ENCODE measurements at places on chromosomes 6 and 20.

DNA sequence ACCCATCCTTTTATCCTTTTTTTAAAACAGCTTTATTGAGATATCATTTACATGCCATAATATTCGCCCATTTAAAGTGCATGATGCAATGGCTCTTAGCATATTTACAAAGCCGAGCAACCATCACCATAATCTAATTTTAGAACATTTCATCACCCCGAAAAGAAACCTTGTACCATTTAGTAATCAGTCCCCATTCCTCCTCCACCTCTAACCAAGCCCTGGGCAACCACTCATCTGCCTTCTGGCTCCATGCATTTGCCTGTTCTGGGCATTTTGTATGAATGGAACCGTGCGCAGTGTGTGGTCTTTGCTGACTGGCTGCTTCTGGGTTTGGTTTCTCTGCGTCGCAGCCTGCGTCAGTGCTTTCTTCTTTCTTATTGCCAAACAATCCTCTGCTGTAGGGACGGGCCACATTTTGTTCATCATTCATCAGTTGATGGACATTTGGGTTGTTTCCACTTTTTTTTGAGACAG, 10.2 kb upstream of the EEF1A2 start:
- no peak for DNase-seq

- DNase-seq, result no peak
These were observed 482.5 kb downstream of the QKI start for GRCh38 chr6:163897030-163897429.

DNA sequence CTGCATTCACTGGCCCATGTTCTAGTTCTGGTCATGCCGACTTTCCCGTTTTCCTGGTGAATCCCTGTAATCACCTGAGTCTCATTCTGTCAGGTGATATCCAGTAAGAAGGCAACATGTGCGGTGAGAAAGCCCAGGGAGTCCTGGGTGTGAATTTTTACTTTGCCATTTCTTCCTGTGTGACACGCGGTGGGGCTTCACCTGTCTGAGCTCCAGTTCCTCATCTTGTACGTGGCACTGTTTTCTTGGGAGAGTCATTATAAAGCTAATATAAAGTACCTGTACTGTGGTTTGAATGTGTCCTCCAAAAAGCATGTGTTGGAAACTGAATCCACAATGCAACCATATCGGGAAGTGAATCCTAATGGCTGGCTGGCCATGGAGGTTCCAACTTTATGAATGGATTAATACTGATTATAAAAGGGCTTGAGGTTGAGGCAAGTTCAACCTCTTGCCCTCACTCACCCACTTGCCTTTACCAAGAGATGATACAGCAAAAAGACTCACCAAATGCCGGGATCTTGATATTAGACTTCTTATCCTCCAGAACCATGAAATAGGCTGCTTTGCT, 5.1 kb downstream of the HLA-E start:
- DNase-seq, result no peak

DNA sequence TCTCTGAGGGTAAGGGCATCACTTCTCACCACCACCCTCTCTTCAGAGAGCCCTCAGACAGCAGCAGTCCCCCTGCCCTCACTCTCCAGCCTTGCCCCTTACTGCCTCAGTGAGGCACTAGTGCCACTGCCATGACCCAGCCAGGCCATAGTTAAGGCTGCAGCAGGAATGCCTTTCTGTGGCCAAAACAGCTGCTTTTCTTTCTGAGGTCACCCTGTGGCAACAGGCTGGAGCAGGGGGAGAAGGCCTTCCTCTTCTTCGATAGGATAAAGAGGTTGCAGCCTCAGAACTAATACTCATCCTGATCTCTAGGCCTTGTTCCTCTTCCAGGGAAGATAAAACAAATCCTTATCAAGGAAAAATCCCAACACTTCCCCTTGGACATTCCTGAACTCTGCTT, 56.8 kb upstream of the ECI2 start:
- DNase-seq, result no peak

DNA sequence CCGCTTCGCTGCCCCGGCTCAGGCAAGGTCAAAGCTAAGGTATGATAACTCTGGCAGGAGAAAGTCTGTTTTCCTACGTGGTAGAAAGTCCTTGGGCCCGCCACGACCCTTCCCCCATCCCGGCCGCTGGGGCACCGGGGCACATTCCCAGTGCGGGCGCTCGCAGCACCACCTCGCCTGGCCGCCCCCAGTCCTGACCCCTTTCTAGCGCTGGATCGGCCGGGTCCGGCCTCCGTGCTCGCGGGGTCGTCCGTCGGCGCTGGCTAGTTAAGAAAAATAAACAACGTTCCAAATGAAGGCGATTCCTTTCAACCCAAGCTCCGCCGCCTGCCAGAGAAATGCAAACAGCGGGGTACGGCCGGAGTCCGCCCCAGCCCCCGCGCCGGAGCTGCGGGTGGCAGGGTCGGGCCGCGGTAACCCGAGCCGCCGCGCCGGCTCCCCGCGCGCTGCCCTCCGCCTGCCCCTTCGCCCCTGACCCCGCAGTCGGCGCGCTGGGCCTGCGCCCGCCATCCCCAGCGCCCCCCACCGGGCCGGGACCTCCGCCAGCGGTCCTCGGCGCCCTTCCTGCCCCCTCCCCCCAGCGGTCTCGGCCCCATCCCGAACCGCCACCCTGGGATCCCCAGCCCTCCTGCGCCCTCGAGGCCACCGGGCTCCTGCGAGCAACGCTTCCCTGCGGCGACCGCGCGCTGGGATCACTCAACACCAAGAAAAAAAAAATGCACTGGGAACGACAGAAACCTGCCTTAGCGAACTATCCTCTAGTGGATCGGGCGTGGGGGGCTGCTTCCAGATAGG, 37.6 kb downstream of the NCR2 start:
- peak; percentile 38 for DNase-seq

DNA sequence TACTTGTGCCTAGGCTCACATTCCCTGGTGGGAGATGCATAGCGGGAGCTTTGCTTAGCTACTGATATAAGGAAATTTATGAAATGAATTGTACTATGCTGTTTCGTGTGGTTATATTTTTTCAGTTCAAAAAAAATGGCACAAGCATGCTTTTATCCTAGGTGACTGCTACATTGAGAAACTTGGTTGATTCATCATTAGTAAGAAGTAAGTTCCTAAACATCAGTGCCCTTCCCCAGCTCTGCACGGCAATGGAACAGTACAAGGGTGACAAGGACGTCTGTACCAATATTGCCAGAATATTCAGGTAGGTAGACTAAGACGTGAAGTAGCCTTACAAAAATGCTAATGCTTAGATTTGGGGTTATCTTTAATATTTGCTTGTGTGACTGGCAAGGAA, 79.7 kb downstream of the ARMC2 start:
- no peak for DNase-seq

DNA sequence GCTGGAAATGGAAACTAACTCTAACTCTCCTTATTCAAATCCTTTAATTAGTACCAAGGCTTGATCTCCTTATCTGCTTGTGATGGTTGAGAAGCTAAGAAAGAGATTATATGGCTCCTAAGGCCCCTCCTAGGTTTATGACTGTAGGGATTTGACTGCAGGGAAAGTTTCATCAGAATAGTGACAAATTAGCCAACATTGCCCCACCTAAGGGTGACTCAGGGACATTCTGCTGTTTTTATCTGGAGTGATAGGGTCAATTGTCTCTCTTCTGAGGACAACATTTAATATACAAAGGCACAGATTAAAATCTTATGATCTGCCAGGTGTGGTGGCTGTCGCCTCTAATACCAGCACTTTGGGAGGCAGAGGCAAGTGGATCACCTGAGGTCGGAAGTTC, 138.1 kb upstream of the MARCKS start:
- DNase-seq, result no peak

DNA sequence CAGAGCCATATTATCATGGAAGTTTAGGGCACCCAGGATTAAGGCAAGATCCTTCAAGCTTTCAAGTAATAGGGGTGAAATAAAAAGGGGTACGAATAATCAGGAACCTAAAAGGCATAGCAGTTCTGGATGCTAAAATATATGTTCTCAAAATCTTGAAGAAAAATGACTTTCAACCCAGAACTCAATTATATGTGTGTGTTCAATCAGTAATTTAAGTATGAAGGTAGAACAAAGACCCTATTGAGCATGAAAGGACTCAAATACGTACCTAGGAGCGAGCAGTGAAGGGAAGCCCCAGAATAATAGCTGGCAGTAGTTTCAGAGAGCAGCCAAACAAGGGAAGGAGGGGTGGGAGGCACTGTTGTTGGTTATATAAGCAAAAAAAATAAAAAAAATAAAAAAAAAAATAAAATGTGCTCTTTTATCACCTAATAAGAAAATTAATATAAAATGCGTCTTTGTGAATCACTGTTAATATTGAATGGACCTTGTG, 45.4 kb downstream of the MYO6 start:
- no peak for DNase-seq

DNA sequence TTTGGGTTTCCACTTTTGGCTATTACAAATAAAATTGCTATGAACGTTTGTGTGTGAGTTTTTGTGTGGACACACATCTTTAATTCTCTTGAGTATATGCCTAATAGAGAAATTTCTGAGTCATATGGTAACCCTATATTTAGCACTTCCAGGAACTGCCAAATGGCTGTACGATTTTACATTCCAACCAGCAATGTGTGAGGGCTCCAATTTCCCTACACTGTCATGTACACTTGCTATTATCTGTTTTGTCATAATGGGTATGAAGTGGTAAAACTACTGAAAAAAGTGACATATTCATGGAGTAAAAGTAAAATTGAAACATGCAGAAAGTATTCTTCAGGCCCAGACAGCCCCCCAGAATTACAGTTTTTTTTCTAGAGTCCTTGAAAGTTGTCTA, 59.6 kb upstream of the ESR1 start:
- no peak for DNase-seq

GRCh38 chr6:15626878-15627674, 35.8 kb downstream of the DTNBP1 start:
- no peak for DNase-seq

DNA sequence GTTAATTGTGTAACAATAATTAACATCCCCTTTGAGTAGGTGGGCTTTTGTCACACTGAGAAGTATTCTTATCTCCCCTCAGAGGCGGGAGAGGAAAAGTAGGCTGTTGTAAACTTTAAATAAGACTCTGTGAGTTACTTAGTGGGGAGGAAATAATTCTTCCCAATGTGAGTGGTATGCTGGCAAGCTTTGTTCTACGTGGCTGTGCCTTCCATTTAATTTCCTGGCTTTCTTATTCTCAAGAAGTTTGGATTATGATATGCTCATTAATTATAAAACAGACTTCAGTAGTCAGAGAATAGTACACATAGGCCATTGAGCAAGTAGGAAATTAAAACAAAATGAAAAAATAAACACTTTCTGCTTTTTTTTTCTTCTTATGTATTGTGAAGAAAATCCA, 19.1 kb downstream of the ADGRB3 start:
- no peak for DNase-seq

GRCh38 chr20:10747019-10747418, 73.2 kb upstream of the JAG1 start:
- no peak for DNase-seq

GRCh38 chr6:155412335-155412734, 43.3 kb downstream of the NOX3 start:
- no peak for DNase-seq

- no peak for DNase-seq
These were observed 41.8 kb upstream of the DOK5 start for GRCh38 chr20:54433636-54434035.

- DNase-seq, result no peak
These were observed 21.8 kb downstream of the FOXA2 start for GRCh38 chr20:22562620-22563019.

GRCh38 chr20:54203281-54203680, 4.6 kb upstream of the PFDN4 start:
- DNase-seq, result no peak

GRCh38 chr6:15411766-15412165, 165.9 kb downstream of the JARID2 start:
- DNase-seq, result no peak

GRCh38 chr20:36478137-36478905, 63.0 kb upstream of the MYL9 start:
- DNase-seq, result no peak

Measured in GM13976 (cell line).